Inflammatory macrophage treated with lipopolysaccharide for 4 hours (primary cell): ENCODE measurements at places on chromosomes 11 and 22.

DNA sequence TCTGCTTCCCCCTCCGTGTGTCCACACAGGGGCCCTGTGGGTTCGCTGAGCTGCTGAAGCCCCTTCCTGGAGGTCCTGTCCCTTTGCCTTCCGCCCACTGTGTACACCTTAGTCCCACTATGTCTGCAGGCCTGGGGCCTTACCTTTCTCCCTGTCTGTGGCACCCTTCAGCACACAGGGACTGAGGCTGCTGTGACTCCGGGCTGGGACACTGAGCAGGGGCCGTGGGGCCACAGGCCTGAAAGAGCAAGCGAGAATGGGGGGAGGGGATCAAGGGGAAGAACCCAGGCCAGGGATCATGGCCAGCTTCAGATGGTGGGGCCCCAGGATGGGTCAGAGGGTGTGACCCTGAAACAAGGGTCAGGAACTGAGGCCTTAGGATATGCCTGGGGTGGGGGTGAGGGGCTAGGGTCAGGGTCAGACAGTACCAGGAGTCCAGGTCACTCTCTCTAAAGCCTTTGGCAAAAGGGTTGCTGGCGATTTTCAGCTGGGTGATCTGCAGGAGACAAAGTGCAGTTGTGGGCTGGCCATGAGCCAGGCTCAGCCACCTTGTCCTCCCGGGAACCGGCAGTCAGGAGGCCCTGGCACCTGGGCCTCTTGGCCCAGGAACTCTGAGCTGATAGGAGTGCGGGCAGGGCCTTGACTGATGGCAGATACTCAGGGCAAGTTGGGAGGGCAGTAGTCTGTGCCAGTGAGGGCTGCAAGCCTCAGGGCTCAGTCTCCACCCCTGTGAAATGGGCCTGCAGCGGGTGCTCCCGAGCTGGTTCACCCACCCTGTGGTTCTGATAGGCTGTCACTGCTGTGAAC, 2.6 kb upstream of the NUDT8 start:
- no peak for DNase-seq

GRCh38 chr11:73507086-73507485, 90.8 kb downstream of the FAM168A start:
- no peak for DNase-seq

DNA sequence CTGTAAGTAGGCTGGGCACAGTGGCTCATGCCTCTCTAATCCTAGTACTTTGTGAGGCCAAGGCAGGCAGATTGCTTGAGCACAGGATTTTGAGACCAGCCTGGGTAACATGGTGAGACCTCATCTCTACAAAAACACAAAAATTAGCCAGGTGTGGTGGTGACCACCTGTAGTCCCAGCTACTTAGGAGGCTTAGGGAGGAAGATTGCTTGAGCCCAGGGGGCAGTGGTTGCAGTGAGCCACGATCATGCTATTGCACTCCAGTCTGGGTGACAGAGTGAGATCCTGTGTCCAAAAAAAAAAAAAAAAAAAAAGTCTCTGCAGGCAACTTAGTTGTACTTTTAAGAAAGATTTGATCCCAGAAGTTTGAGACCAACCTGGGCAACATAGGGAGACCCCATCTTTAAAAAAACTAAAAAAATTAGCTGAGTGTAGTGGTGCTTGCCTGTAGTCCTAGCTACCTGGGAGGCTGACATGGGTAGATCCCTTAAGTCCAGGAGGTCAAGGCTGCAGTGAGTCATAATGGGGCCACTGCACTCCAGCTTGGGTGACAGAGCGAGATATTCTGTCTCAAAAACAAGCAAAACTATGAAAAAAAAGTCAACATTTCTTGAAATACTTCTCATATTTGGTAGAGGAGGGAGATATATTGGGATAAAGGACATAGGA, 10.5 kb downstream of the ATM start:
- DNase-seq = no peak

DNA sequence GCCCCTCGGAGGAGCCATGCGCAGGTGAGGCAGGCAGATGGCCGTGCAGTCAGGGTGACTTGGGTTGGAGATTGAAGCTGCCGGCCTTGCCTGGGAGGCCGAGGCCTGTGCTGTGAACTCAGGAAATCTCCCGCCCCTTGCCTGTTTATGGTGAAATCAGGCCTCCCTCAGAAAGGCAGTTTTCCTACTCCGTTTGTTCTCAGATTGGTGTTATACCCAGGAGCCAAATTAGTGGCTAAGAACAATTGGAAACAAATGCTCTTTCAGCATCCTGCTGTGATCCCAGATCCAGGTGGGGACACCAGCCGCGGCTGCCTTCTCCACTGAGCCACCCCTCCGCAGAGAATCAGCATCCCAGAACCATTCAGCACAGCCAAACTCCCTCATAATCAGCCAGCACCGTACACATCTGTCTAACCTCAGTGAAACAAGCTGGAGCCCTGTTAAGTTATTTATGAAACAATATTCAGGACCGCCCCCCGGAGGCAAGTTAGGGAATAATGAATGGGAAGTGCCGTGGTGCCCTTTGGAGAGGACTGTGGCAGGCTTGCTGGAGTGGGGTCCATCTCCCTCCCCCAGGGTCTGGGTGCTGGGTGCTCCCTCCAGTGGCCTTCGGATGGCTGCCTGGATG, 60.0 kb downstream of the PKNOX2 start:
- no peak for DNase-seq

DNA sequence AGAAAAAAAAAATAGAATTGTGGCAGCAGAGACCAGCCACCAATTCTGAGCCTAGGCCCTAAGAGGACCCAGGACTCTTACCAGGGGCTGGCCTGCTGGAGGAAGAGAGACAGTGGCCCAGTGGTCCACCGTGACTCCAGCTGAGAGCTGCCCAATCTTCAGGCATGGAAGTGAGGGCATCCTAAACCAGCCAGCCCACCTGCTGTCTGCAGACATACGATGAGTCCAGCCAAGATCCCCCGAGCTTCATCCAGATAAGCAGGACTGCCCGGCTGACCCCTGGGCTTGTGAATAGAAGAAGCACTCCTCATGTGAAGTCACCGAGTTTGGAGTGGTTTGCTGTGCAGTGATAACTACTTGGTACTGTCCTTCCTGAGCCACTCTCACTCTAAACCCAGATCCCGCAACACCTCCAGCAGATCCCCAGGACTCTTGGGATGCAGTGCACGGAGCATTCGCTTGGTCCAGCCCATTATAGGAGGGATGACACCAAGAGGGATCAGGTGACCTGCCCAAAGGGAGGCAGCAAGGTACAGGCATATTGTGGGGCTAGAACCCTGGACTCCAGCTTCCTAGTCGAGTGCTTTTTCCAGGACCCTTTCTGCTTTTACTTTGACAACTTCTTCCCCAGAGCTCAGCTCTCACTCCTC, 41.7 kb upstream of the FGF3 start:
- DNase-seq = no peak

- no peak for DNase-seq
These were observed 20.1 kb upstream of the CECR2 start for GRCh38 chr22:17349172-17349571.

DNA sequence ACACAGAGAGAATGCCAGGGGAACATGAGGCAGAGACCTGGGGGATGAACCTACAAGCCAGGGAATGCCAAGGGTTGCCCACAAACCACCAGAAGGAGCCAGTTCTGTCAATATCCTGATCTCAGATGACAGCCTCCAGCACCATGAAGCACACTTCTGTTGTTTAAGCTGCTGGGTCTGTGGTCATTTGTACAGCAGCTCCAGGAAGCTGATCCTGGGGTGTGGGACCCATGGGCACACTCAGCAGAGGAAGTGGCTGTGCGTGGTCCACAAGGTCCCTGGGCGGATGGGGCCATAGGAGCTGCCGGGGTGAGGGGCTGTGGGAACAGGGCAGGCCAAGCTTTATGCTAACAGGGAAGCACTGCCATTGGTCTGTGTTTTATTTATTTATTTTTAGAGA, 12.1 kb downstream of the PPM1F start:
- DNase-seq = peak; percentile 37

DNA sequence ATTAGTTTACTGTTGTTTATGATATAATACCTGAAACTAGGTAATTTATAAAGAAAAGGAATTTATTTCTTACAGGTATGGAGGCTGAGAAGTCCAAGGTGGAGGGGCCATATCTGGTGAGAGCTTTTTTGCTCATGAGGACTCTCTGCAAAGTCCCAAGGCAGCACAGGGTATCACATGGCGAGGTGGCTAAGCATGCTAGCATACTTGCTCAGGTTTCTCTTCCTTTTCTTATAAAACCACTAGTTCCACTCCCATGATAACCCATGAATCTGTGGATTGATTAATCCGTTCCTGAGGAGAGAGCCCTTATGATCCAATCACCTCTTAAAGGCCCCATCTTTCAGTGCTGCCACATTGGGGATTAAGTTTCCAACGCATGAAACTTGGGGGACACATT, 82.7 kb downstream of the PHF21A start:
- DNase-seq = no peak

- no peak for DNase-seq
These were observed 6.8 kb downstream of the BET1L start for GRCh38 chr11:200224-201003.

- DNase-seq = peak; percentile 73
These were observed 23.0 kb downstream of the SCN4B start for GRCh38 chr11:118129471-118130172.

GRCh38 chr11:68312117-68312779, at the start of gene LRP5:
LRP5 (plus strand) TSS chr11:68312591; CDS start chr11:68312715, 124 bp downstream.
- peak; percentile 11 for DNase-seq

DNA sequence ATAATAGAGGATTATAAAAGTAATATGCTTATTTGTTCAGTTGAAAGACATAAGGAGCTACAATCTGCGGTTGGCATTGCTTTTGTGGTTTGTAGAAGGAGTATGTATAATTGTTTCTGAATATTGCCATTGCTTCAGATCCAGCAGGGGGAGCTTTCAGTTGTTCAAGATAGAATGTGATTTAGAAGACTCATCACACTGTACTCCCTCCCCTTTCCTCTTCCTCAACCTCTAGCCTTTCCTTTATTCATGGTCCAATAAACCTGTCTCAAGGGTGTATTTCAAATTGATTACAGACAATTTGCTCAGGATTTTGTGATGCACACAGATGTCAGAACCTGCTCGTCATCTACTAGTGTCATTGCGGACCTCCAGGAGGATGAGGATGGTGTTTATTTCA, 9.8 kb downstream of the PRMT3 start:
- DNase-seq = peak; percentile 44

DNA sequence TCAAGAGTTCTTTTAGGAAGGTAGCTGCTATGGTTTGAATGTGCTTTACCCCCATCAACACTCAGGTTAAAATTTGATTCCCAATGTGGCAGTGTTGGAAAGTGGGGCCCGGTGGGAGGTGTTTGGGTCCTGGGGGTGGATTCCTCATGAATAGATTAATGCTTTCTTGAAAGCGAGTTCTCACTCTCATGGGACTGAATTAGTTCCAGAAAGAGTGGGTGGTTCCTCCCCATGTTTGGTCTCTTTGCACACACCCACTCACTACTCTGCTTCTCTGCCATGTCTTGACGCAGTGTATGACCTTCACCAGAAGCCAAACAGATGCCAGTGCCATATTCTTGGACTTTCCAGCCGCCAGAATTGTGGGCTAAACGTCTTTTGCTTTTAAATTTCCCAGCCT, 394.4 kb downstream of the OPCML start:
- no peak for DNase-seq

GRCh38 chr11:46001448-46001914, 79.0 kb downstream of the LARGE2 start:
- DNase-seq = no peak

- DNase-seq = no peak
These were observed 83.0 kb downstream of the MORC2 start for GRCh38 chr22:30885591-30885990.

- no peak for DNase-seq
These were observed 98.8 kb downstream of the PKNOX2 start for GRCh38 chr11:125263268-125263790.

- no peak for DNase-seq
These were observed 706.8 kb downstream of the KCNA4 start for GRCh38 chr11:29309992-29310391.

GRCh38 chr22:46336119-46337078, 885 bp downstream of the TRMU start:
- DNase-seq = peak; percentile 18

DNA sequence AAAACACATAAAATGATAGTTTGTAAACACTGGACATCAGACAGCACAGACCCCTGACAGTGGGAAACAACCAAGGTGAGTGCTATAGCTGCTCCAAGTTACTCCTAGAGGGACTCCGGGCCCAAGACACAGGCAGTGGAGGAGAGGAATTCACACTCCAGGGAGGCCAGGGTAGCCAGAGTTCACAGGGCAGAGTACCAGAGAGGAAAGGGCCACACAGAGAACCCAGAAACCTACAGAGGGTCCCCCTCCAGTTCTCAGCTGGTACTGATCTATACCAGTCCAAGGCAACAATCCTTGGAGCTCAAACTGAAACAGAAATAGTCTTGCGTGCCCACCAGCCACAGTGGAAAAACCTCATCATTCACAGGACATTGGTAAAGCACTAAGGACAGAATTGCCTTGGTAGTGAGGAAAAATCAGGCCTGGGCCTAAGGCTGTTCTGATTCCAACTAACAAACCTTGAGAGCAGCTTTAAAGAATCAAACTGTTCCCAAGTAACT, 7.6 kb downstream of the VPS37C start:
- DNase-seq = peak; percentile 28

GRCh38 chr11:121106812-121107211, 5.8 kb downstream of the TECTA start:
- DNase-seq = no peak

DNA sequence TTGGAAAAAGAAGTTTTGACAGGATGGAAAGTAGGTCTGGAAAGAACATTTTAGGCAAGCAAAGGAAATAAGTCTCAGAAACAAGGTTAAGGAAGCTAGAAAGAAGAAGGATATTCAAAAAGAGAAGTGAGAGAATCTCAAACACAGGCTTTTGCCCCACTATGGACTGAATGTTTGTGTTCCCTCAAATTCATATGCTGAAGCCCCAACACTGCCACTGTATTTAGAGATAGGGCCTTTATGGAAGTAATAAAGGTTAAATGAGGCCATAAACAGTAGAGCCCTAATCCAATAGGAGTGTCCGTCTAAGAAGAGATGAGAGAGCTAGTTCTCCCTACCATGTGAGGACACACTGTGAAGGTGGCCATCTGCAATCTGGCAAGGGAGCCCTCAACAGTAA, 20.6 kb upstream of the RPS13 start:
- peak; percentile 73 for DNase-seq

DNA sequence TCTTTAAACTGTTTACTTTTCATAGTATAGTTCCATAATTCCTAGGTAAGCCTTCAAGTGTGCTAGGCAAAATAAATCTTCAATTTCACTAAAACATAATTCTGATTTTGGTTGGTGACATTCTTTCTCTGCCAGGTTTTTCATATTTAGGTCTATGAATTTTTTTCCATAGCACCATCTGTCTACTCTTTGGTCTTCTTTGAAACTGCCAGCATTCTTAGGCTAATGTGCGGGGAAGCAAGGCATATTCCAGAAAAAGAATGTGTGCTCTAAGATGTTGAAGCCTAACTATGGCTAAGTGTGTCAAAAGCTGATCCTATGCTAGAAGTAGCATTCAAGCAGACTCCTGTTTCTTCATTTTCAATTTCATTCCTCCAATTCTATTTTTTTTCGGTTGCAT, 213.9 kb upstream of the C11orf87 start:
- DNase-seq = no peak

GRCh38 chr11:76604081-76604625, 66.4 kb downstream of the LRRC32 start:
- DNase-seq = no peak
